CD4-positive, alpha-beta T cell (primary cell): ENCODE measurements at places on chromosomes 11 and 22.

GRCh38 chr11:64854534-64855502, 10.4 kb upstream of the CDC42BPG start:
- DNase-seq, result peak; percentile 52

DNA sequence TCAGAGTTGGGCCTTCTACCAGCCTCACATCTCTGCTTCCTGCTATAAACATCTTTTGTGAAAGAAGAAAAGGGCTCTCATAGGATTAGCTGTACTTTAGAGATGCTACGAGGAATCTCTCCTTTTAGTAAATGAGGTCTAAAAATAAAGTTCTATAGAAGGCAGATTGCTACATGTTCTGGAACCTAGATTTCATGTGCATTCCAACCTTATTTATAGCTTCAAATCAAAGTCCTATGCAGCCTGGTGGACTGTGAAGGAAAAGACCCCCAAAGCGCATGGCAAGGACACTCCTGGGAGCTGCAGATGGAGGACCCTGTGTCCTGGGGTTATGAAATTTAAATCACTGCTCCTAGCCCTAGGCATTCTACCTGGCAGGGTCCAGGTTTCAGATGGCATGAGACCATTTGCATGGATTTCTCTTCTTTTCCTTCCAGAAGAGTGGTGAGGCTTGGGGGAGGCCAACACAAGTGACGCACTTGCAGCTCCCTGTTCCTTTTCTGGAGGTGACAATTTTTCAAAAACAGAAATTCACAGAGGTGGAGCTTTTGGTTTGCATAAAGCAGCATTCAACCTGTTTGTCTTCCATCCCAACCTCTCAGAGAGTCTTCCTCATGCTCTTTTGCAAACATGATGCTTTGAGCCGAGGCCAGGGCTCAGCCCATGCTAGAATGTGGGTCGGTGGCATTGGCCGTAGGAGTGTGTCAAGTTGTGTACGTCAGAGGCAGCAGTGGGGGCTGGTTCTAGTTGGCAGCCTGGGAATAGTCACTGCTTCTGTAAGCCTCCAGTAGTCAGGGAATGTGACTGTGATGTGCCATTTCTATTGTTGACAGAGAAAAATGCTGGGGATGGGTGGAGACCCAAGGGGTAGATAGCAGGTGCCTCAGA, 6.3 kb downstream of the CRY2 start:
- DNase-seq, result no peak

DNA sequence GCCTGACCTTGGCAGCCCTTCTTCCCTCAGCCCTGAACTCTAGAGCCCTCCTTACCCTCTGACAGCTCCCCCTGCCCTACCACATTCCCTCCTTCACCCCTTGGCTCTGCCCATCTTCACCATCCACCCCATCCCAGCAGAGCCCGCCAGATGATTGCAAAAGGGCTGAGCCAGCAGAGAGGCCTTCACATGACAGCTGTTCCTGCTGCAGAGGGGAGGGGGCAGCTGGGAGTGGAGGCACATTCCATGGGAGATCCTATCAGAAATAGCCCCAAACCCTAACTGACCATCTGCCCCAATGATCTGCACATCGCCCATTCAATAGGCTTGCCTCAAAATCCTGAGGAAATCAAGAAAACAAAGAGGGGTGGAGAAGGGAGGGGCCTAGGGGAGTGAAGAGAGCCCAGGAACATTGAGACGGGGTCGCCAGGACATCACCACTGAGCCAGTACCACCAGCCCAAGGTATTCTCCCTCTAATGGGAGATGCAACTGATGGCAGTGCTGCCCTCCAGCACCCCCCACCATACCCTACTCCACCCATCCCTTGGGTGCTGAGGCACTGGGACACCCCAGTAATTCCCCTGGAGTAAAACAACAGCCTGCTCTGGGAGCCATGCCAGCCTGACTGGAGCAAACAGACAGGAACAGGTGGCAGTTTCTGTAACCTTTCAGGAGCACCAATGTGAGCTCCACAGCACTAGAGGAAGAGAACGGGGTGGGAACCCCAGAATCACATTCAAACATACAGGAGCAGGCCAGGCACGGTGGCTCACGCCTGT, 8.0 kb upstream of the AHNAK start:
- no peak for DNase-seq

- DNase-seq, result no peak
These were observed 80.4 kb downstream of the BARX2 start for GRCh38 chr11:129455756-129456655.

DNA sequence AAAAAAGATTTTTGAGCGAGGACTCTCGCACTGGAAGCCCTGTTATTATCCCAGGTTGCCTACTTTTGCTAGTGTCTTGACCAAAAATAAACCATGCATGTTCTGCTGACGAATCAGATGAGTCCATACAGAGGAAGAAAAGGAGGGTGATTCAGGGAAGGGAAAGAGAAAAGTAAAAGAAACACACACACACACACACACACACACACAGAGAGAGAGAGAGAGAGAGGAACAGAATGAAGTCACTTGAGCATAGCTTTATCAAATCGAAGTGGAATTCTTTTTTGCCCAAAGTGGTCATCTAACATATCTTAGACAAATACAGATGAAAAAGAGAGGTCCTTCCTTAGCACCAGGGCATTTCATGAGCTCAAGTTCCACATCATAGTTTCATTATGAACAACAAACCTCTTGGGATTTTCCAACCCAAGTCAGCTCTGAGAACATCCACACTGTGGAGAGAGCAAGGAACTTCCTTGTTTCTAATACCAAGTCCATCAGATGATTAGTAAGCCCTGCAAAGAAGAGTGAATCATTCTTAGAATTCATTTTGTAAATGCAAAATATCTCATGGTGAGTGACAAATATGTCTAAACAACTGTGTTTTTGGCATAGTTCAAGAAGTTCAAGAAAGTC, 7.7 kb upstream of the MMP12 start:
- no peak for DNase-seq

DNA sequence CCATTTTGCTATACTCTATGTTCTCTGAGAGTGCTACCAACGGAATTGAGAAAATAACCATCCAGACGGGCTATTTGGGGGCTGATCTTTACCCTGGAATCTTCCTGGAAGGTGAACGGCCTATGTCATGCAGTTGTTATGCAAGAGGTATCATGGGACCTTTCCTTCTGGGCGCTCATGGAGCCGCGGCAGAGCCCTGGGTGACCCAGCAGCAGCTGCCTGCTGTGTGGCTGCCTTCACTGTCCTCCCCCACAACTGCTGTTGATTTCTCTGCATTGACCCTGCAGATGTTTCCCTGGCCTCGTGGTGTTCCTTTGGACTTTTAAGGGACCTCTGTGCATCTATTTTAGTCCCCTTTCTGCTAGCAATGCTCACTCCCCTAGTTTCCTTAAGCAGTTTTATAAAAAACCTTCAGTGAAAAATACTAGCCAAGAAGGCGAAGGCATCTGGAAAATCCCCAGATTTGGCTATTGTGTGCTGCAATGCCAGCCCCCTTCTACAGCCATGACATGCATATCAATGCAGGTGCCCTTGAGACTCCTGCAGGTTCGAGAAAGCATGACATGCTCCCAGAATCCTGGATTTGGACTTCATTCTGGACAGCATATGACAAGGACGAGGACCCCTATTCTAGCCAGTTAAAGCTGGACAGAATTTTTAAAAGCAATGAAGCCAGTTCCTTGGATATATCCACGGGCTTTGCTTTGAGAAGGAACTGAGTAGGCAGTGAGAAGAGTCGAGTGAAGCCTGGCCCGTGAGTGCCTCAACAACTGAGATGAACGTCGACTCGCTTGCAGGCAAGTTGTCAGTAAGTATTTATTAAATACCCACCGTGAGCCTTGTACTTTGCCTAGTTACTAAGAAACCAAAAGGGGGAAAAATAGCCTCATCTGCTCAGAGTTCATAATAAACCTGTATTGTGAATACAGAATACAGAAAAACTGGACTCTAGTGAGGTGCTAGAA, at the start of gene SLC25A18:
Gene SLC25A18, plus strand, starts transcription at position 593 of the 965 bp plus-strand sequence. CDS start 16,447 bp downstream, outside the sequence.
- no peak for DNase-seq
